ENCODE measurements at places on chromosomes 16 and 17.

DNA sequence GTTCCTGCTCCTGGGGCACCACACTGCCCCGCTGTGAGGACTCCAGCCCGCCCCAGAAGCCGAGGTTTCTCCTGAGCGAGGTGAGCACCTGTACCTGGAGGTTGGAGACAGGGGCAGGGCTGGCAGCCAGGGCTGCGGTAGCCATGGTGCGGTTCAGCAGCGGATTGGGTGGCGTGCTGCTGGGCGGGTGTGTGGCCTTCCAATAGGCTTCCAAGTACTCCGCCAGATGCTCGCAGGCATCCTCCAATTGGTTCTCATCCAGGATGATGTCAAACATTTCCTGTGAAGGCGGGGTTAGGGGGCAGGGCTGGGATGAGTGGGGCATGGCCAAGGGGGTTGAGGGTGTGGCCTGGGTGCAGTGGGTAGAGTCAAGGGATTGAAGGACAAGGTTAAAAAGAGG lies 11.3 kb upstream of the ARL5C start:
- DNase-seq, result no peak

- DNase-seq, result no peak
Observed at GRCh38 chr17:66840061-66840460, 5.1 kb downstream of the CACNG5 start.

- no peak for DNase-seq
Observed at GRCh38 chr16:67013233-67013822, 15.6 kb upstream of the CBFB start.

DNA sequence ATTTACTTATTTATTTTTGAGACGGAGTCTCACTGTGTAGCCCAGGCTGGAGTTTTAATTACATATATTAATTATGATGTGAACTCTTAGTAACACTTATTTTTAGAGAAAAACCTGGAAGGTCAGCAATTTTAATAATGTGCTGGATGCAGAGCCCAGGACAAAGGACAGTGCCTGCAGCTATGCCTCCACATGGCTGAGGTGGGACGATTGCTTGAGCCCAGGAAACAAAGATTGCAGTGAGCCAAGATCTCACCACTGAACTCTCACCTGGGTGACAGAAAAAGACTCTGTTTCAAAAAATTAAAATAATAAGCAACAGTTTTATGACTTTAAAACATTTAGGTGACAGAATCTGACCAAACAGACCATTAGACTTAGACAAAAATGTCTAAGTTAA lies 11.0 kb upstream of the CARD14 start:
- DNase-seq, result no peak

GRCh38 chr17:82349287-82349701 lies 9.8 kb upstream of the TEX19 start:
- DNase-seq, result no peak

- DNase-seq, result no peak
Observed at GRCh38 chr16:1079786-1080525, 7.4 kb downstream of the SSTR5 start.

- DNase-seq, result no peak
Observed at GRCh38 chr17:58533616-58534188, 19.3 kb upstream of the MTMR4 start.

DNA sequence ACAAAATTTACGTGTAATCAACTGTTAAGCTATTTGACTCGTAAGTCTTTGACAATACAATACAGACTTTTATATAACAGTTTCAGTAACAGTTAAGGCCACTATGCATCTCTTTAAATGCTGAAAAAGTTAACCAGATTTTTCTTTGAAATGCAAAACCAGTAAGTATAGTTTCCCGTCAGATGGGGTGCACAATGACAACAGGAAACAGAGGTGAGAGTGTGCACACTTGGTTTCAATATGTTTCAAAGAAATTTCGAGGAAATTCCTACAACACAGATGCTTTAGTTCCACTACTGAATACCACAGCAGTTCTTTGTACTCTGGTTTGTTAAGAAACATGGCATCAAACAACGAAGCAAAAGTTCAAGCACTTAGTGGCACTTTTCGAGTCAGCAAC lies 48.4 kb downstream of the RNF157 start:
- no peak for DNase-seq

- no peak for DNase-seq
Observed at GRCh38 chr16:19168371-19169081, 486 bp downstream of the SYT17 start.

DNA sequence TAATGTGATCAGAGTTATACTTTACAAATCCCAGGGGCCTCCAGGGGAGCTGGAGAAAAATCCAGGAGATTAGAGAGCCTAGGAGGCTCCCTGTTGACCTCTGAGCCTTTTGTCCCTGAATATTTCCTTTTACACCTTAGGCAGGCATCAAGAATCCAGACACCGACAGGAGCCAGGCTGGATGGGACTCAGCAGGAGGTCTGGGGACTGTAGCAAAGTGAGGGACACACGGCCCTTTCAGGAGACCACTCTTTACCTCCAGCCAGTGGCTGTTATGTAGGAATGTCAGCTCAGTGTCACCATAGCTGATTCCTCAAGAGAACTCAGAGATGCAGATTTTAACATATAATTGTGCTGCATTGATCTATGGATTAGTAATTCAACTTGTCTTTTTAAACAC lies 198.4 kb downstream of the SHISA9 start:
- DNase-seq, result no peak

GRCh38 chr17:79834565-79835469 lies 4.4 kb downstream of the CBX4 start:
- no peak for DNase-seq

DNA sequence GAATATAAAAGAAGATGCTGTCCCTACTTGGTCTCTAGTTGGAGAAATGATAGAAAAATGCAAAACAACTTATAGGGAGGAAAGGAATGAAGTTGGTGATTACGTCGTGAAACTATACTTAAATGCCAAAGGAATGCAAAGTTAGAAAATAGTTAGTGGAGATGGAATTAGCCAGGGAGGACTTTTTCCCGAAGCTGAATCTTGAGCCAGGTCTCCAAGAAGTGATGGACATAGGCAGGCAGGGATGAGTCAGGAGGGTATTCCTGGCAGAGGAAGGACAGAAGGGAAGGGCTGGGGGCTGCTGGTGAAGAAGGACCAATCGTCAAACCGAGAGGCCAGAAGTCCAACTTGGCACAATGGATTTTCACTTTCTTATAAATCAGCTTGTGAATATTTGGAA lies 1.8 kb downstream of the SNTB2 start:
- DNase-seq, result no peak

- DNase-seq, result no peak
Observed at GRCh38 chr17:65163990-65164495, 26.9 kb downstream of the RGS9 start.

DNA sequence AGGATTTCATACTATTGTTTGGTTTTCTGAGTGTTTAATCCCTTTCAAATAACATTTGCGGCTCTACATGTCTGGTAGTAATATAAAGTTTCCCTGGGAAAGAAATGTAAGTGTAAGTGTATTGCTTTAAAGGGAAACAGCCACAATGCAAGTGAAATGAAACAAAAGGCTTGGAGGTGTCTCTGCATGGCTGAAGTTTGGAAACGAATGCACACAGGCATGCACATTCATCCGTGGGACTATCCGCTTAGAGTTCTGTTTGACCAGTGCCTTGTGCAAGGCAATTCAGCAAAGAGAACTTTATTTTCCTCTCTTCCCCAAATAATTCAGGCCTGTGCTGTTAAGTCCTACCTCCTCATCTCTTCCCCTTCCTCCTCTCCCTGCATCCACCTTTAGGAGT lies 56.1 kb upstream of the MRTFB start:
- no peak for DNase-seq

DNA sequence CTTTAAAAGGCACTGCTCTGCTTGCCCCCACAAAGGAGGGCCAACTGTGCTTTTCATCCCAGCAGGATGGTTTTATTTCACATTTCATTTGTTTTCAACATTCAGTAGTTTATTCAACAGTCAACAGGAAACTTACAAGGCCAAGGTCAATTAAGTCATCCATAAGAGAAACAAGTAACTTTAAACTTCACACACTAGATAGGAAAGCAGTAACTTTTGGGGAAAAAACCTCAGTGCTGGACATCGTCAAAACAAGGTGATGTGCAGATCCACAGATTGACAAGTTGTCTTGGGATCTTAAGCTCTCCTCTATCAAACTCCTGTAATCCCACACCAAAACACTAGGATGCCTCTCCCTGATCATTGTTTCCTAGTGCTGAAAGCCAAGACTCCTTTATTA lies 18.5 kb downstream of the NFE2L1 start:
- no peak for DNase-seq

- DNase-seq, result no peak
Observed at GRCh38 chr17:55266051-55266957, 1.5 kb downstream of the HLF start.

DNA sequence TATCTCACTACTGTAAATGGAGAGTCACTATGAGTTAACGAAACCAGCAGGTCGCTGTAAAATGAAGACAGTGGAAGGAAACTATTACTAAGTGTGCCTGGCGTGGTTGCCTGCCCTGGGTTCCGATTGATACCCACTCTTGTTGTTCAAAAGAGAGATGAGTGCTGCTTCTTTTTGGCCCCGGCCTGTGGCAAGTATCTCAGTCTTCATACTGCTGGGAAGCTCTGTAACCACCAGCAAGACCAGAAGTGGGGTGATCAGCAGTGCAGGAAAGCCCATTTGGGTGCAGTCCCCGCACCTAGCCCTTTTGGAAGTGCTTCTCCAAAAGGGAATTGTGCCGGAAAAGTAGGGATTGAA lies 104.5 kb downstream of the SNX29 start:
- no peak for DNase-seq

GRCh38 chr16:5903153-5903552 lies 805.6 kb upstream of the EEF2KMT start:
- no peak for DNase-seq

GRCh38 chr17:81331527-81332043 lies 36.5 kb upstream of the SLC38A10 start:
- DNase-seq, result no peak

- DNase-seq, result no peak
Observed at GRCh38 chr16:30773826-30774225, 11.7 kb downstream of the RNF40 start.

DNA sequence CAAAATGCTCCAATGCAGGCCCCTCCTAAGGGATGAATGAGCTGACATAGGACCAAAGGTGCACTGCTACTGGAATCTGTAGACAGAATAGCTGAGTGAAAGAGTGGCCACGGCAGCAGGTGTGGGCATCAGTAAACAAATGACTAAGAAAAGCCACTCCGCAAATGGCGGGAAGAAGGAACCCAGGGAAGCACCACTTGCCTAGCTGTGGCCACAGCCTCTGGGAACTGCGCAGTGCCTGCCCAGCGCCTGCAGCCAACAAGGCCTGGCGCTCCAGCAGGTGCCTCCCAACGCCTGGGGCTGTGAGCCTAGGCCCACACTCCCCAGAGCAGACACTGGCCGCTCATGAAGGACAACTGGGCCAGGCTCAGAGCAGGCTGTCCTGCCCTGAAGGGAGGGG lies 11.8 kb downstream of the PEMT start:
- DNase-seq, result no peak

DNA sequence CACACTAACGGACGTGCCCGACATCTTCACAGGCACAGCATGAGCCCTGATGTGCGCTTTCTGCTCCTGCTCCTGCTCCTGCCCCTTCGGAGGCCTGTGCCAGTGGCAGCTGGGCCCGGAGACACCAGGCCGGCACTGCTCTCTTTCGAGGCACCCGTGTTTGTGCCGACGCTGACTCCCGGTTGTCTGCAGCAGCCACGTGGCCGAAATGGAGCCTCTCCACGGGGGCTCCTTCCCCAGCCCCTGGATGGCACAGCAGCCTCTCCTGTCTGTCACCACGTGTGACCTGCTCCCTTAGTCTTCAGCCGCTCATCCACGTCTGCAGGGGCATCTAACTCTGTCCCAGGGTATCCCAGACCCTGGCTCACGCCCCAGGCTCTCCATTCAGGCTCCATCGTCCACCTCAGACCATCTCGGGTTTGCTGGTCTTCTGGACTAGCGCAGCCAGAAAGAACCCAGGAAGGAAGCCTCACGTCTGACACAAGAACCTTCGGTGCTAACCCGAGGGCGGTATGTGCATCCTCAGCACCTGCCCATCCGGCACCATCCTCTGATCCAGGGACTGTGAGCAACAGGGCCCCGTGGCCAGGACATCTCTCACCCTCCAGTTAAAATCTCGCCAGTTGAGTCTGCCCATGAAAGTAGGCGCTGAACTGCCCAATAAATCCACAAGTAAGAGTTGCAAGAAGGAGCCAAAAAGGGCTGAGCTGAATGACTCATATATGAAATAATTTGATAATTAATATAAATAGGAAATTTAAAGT lies 4.2 kb upstream of the RPH3AL start:
- DNase-seq, result no peak

- no peak for DNase-seq
Observed at GRCh38 chr17:5798094-5798493, 213.8 kb upstream of the NLRP1 start.

GRCh38 chr17:47085736-47086135 lies 103.4 kb downstream of the CDC27 start:
- DNase-seq, result no peak

- no peak for DNase-seq
Observed at GRCh38 chr17:7684851-7685532, 2.3 kb downstream of the TP53 start.

DNA sequence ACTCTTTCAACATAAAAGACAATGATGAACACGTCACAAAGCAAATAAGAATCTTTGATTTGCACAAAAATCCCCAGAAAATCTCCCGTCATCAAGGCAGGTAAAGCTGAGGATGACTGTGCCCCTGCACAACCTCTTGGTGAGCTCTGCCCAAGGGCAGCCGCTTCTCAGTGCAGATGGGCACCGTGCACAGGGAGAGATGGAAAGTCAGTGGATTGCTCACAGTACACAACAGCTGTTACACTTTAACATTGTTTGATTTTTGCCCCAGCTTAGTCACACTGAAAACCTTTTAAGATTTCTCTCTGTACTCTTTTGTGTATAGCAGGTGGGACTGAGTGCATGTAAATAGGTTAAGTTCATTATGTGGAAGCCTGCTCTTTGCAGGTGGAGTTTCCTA lies 104.2 kb downstream of the CDK5R1 start:
- no peak for DNase-seq

- no peak for DNase-seq
Observed at GRCh38 chr16:24906199-24906808, 60.5 kb downstream of the SLC5A11 start.

- no peak for DNase-seq
Observed at GRCh38 chr16:67749436-67750078, 30.4 kb upstream of the GFOD2 start.

GRCh38 chr16:55574811-55575210 lies 8.3 kb downstream of the CAPNS2 start:
- DNase-seq, result no peak

- no peak for DNase-seq
Observed at GRCh38 chr16:86377251-86378022, 132.9 kb upstream of the FOXF1 start.

DNA sequence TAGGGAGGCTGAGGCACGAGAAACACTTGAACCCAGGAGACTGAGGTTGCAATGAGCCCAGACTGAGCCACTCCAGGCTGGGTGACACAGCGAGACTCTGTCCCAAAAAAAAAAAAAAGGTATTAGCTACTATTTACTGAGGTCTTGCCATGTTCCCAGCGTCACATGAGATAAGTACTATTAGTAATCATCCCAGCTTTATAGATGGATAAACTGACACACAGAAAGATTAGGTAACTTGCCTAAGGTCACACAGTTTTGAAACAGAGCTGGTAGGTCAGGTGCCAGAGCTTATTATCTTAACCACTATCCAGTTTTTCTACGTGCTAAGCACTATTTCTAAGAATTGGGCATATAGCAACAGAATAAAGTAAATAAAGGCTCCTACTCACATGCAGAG lies 51.6 kb downstream of the TEX14 start:
- no peak for DNase-seq

All from stimulated activated CD4-positive, alpha-beta T cell treated with anti-CD3 and anti-CD28 coated beads, TNF-alpha, amount 100 ng/mL, for 4 hours (primary cell).